ENCODE measurements at places on chromosomes 2 and 18.

DNA sequence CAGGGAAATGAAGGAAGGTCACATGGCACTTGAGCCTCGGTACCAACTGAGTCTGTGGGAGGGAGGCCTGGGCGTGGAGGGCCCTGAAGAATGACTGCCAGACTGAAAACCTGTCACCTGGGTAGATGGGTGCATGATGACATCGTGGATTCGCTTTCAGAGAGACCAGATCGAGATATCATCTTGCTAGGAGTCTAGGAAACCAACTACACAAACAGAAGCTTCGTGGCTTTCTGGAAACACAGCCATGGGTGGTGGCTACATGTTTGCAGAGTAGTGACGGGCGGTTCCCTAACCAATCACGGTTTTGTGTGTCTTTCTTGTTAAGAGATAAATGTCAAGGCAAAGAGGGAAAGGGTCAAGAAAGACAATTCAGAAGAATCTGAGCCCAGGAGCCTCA, 155.0 kb downstream of the EIPR1 start:
- DNase-seq = peak; percentile 44

GRCh38 chr2:103293067-103293741, 531.4 kb downstream of the TMEM182 start:
- DNase-seq = no peak

GRCh38 chr2:83862600-83862999, 596.5 kb downstream of the SUCLG1 start:
- DNase-seq = no peak

DNA sequence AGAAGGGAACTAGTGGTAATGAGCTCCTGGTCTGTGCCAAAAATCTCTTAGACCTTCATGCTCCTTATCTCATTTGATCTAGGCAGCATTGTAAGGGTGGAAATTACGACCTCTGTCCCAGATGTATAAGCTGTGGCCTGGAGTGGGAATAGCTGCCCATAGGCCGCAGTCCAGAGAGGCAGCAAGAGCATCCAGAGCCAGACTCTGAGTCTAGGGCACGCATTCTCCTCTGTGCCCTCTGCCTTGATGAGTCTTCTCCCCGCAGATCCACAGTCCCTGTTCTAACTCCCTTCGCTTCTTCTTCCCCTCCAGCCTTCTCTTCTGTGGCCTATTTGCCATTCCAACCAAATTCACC, 304.6 kb downstream of the MYCN start:
- no peak for DNase-seq

DNA sequence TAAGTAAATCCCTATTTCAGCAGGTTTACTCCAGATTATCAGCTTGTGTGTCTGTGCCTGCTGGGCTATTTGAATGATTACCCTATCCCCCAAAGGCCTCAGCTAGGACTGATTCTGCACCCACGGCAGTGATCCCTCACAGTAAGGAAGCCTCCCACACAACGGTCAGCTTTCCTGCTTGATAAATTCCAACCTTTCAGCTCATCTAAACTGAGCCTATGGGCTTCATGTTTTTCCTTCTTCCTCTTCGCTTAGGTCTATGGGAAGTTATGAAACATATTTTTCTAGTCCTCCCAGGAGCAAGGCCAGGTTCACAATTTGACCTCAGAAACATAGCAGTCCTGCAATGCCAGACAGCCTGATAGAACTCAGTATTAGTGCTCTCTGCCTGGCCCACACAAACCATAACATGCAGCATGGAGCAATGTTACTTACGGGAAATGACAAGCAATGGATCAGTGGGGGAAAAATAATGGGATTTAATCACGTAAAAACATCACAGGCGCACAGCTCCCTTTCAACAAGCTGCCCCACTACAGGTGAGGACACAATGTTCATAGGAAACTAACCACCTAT, 170.9 kb downstream of the ZNF521 start:
- DNase-seq = no peak

GRCh38 chr2:23541503-23542229, 156.7 kb downstream of the KLHL29 start:
- DNase-seq = no peak

- no peak for DNase-seq
Observed at GRCh38 chr2:69538872-69539548, 101.8 kb upstream of the NFU1 start.

DNA sequence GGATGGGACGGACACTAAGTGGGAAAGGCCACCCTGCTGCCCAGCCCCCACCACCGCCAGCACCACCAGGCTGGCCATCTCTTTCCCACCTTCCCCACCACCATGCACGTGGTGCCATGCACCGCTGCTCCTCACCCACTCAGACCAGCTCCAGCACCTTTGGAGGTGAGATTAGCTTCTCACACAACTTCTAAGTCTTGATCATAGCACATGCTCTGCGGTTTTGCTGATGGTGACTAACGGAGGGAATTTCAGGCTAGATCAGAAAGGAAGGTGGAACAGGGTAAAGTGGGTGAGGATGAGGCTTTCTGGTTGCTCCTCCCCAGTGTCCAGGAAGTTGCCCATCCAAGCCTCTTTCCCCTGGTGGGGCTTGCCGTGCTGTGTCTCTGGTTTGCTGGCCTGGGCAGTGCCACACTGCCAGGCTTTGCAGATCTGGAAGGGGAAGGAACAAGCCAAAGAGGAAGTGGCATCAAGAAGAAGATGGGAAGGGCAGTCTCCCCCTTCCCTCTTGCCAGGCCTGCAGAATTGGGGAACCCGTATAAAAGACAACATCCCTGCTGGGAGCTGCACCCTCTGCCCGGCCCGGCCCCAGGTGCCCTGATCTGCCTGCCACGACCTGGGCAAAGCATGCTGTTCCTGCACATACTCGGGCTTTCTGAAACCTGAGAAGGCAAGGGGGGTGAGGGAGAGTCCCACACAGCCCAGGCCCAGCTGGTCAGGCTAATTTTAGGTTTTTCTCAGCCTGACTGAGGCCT, 44.3 kb upstream of the CAB39 start:
- DNase-seq = no peak

DNA sequence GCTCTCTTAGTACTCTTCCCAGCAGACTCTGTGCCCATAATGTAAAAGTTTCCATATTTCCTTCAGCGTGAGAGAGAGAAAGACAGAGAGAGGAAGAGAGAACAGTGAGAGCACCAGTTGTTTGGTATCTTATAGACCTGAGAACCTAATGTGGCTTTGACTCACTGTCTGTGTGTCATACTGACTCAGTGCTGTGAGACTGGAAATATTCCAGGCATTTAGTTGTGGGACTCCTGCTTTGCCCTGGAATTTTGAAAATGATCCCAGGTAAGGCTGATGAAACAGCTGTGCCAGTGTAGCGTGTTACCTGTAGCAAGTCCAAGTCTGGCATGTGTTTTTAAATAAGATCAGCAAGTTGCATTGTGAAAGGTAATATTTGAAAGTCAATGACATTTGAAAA, 87.9 kb upstream of the KCNH7 start:
- DNase-seq = no peak

DNA sequence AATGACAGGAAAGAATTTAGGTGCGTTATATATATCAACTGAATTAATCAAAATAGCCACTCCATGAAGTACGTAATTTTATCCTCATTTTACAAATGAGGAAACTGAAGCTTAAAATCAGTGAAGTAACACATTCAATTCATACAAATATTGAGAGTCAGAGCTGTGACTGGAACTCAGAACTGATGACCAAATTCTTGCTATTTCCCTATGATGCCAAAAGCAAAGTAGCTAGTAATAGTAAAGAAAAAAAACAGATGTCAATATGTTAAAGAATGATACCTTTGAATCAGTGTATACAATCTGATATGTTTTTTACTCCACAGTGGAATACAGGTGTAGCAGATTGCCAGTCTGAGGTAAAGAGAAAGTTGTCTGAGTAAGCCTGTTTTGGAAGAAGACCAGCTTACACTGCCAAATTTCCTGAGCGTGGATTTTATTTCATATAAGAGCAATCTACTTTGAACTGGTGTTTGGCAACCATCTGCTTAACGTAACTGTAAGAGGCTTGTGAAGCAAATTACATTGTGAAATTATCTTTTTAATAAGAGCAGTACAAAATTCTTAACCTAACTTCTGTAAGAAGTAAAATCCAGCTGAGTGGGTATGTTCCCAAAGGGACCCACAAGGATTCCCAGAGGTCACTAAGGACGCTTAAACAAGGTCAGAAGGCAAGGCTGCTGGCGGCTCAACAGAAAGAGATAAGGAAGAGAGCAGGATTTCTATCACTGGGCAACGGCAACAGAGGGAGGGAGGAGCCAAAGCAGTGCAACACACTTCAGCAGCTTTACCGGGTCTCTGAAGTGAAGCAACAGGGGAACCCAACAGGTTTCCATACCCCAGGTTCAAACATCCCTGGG, 85.6 kb downstream of the IKZF2 start:
- DNase-seq = no peak

DNA sequence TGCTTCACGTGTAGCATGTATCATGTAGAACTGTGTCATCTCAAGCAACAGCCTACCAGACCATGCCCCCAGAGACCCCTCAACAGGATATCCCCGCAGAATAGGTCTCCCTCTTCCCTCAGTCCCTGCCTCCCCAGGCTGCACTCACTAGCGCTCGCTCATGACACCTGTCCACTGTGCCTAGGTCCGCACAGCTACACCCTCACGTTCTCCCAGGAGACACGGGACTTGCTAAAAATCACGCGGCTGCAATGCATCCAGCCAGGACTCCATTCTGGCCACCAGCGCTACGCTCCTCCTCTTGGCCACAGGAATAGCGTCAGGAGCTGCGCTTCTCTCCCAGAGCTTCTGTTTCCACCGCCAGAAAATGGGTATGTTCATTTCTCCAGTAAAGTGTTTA, 2.5 kb downstream of the PXDN start:
- DNase-seq = no peak

GRCh38 chr2:239276851-239277250, 124.0 kb downstream of the HDAC4 start:
- DNase-seq = no peak

DNA sequence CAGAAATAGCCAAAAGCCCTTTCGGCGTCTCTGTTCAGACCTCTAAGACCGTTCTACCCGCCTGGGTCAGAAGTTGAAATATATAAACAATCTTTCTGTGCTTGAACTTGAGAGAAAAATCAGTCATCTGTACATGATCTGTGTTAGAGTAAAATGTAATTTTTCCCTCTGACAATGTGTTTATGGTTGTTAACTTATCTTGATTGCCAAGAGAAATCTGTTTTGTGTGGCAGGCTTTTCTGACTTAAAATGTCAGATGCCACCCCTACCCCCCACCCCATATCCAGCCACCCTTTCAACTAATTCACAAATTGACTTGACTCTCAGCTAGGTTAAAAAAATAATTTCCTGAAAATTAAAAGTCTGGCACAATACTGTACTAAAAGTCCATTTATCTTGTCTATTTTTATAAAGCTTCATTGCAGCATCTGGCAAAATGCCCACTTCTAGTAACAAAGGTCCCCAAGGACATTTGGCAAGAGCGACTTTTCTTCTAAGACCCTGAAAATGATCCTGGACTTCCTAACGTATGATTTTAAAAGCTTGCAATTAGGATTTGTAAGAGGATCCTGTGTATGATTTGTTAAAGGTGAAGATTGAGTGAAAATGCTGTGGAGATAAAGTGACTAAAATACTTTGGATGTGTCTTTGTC, 304.2 kb downstream of the EPHA4 start:
- no peak for DNase-seq

DNA sequence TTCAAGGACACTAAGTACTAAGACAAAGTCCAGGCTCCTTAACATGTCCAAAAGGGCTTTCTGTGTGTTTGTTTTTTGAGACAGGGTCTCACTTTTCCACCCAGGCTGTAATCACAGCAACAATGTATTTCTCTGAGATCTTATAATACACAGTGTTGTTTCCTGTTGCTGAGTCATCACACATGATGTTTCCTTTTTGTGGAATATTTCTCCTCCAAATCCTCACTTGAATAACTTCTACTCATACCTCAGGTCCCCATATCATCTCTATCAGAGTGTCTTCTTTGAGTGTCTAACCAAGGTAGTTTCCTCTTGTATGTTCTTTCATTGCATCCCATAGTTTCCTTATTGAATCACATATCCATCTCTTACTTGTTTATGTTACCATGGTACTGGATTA, 632.0 kb upstream of the PIK3C3 start:
- DNase-seq = no peak
